K562 (cell line): ENCODE measurements at places on chromosomes 3 and 15. TPM values are rescaled to one million over a fixed set of nuclear protein-coding genes. Genes with fewer than 3 reads are reported as not detected.

Gene LRRN1
- 0.11 and 0.25 TPM in 2 replicates for total RNA-seq

Gene WNT5A
- total RNA-seq, result 0.11 and 0.25 TPM in 2 replicates

Gene NDUFAF3
- total RNA-seq, result 73.3 and 77.2 TPM in 2 replicates

Gene BHLHE40
- 47.5 and 51.8 TPM in 2 replicates for total RNA-seq

Gene P2RY12
- not detected in 2 replicates for total RNA-seq

Gene SLC24A1
- 6.7 and 8.2 TPM in 2 replicates for total RNA-seq

Gene PLA2G4D
- total RNA-seq, result 0.04 TPM in 1 of 2 replicates, not detected in the other

Gene STAB1
- total RNA-seq, result 3.9 and 4.7 TPM in 2 replicates

Gene JAGN1
- total RNA-seq, result 57.2 and 58.8 TPM in 2 replicates

Gene ZBBX
- not detected in 2 replicates for total RNA-seq

Gene ZPLD1
- not detected in 2 replicates for total RNA-seq

Gene ROPN1
- total RNA-seq, result not detected in 2 replicates

Gene EXD1
- total RNA-seq, result not detected in 2 replicates

Gene TLR9
- not detected in 2 replicates for total RNA-seq

Gene SEMA6D
- total RNA-seq, result not detected in 2 replicates

Gene NR1I2
- total RNA-seq, result 0.18 TPM in 1 of 2 replicates, not detected in the other

Gene RHOV
- total RNA-seq, result 1.9 and 2.0 TPM in 2 replicates

Gene HERC2
- 66.2 and 76.9 TPM in 2 replicates for total RNA-seq

Gene FRMD5
- not detected in 2 replicates for total RNA-seq

Gene GOLGA8R
- 0.04 and 0.11 TPM in 2 replicates for total RNA-seq

Gene PLXNB1
- 11.4 and 13.9 TPM in 2 replicates for total RNA-seq
